Activated CD8-positive, alpha-beta memory T cell treated with anti-CD3 and anti-CD28 coated beads, Interleukin-2, amount 10 ng/mL, durations not matched to agents 7 days and 5 days (primary cell): ENCODE measurements at places on chromosomes 7 and 10.

- H3K27ac ChIP-seq: no peak overlapping the region
- no peak overlapping the region for H3K4me3 ChIP-seq
- no peak for DNase-seq
- peaks cover 34% of the 10 kb centered on the region for H3K4me1 ChIP-seq
Observed at GRCh38 chr7:24877790-24878311, 102.1 kb downstream of the OSBPL3 start.

DNA sequence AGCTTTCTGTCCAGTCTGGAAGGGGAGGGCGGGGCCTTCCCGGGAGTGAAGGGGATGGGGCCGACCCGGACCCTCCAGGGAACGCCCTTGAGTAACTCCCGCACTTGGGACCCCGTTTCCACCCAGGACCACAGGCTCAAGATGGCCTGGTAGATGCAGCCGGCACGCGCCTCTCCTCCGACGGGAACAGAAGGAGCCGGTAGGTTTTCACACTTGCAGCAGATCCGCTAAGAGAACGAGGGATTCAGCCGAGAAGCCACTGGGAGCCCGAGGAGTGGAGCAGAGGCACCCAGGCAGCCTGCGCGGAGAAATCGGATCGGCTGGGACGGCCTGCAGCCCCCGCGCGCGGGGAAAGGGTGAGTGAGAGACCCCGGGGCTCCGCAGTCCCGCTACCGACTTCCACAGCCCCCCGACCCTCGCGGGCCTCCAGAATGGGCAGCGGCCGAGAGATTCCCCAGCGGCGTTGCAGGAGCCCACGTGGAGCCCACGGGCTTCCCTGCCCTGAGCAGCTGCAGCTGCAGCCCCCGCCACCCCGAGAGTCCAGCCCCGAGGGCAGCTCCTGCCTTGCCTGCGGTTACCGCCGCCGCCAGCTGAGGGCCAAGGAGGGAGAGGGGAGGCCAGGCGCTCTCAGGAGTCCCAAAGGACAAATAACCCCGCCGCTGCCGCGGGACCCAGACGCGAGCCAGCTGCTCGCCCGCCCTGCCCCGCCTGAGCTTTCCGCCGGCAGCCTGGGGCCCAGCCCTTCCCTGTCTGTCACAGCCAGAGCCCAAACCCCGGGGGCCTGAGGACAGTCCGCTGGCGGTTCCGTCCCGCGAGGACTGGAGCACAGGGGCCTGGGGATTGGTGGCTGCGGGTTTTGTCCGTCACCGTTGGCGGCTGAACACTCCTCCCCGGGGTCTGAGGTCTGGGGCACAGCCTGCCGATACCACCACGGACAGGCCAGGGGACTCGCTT is 21.8 kb downstream of the IFT22 start:
- no peak overlapping the region for H3K4me3 ChIP-seq
- H3K27ac ChIP-seq: no peak overlapping the region
- no peak for DNase-seq
- H3K27me3 ChIP-seq: peaks cover 59% of the 10 kb centered on the region
- no peaks in the 10 kb centered on the region for H3K4me1 ChIP-seq
- peaks cover 12% of the 10 kb centered on the region for H3K36me3 ChIP-seq

GRCh38 chr10:50567384-50567783 is 56.4 kb downstream of the SGMS1 start:
- no peaks in the 10 kb centered on the region for H3K27me3 ChIP-seq
- H3K4me3 ChIP-seq: no peak overlapping the region
- no peak overlapping the region for H3K27ac ChIP-seq
- H3K36me3 ChIP-seq: peaks cover 4% of the 10 kb centered on the region

GRCh38 chr7:64834989-64835388 is 40.8 kb downstream of the ZNF138 start:
- H3K4me1 ChIP-seq: no peaks in the 10 kb centered on the region
- no peak overlapping the region for H3K27ac ChIP-seq
- no peak overlapping the region for H3K4me3 ChIP-seq
- H3K27me3 ChIP-seq: no peaks in the 10 kb centered on the region
